ENCODE measurements at places on chromosomes 1 and 21.

DNA sequence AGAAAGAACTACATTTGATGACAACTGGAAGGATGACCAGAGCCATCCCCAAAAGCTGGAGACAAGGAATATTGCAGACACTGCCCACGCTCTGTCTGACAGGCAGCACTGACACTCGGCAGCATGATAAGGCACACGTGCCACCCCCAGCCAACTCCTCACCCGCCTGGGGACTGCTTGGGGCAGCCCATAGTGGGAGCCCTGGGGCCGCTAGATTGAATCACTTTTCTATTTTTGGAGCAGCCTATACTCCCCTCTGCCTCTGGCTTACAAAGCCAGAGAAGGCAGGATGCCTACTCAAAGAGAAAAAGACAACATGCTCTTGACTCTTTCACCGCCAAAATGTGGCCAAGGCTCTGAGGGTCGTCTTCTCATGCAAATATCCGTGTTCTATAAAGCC, 1.3 kb downstream of the SMG5 start:
- DNase-seq, result no peak

- no peak for DNase-seq
Measured at GRCh38 chr21:16473988-16474387, 744.2 kb downstream of the USP25 start.

GRCh38 chr21:38955495-38955894, 149.8 kb downstream of the ETS2 start:
- DNase-seq, result no peak

DNA sequence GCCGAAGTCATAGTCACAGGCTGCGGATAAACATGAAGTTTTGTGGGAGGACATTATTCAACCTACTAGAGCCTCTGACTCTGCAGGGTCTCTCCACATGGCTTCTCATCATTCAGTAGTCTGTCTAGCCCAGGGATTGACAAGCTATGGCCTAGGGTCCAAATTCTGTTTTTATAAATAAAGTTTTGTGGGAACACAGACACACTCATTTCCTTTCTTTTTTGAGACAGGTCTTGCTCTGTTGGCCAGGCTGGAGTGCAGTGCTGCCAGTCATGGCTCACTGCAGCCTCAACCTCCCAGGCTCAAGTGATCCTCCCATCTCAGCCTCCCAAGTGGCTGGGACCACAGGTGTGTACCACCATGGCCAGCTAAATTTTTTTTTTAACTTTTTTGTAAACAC, 8.1 kb upstream of the ENO1 start:
- no peak for DNase-seq

GRCh38 chr1:162018418-162018817, 5.3 kb downstream of the OLFML2B start:
- no peak for DNase-seq

GRCh38 chr1:107272321-107272720, 131.5 kb downstream of the NTNG1 start:
- no peak for DNase-seq

All from AG09309 (cell line).